Peyer's patch (tissue), 4 donors: ENCODE measurements at places on chromosomes 1 and 21. TPM values are rescaled to one million over a fixed set of nuclear protein-coding genes. Genes with fewer than 3 reads are reported as not detected.

Gene TTLL7
- 1.2 TPM for total RNA-seq

Gene SPRR1A
- total RNA-seq: not detected

Gene MYOG
- not detected for total RNA-seq

Gene CFHR2
- total RNA-seq: not detected

- H3K27me3 ChIP-seq: no peaks in the 10 kb centered on the region
- DNase-seq: no peak
- no peak overlapping the region for H3K4me3 ChIP-seq
- no peak overlapping the region for H3K27ac ChIP-seq
- H3K36me3 ChIP-seq: no peaks in the 10 kb centered on the region
- H3K4me1 ChIP-seq: no peaks in the 10 kb centered on the region
Measured at GRCh38 chr1:108843390-108844137, 13.3 kb downstream of the AKNAD1 start.

DNA sequence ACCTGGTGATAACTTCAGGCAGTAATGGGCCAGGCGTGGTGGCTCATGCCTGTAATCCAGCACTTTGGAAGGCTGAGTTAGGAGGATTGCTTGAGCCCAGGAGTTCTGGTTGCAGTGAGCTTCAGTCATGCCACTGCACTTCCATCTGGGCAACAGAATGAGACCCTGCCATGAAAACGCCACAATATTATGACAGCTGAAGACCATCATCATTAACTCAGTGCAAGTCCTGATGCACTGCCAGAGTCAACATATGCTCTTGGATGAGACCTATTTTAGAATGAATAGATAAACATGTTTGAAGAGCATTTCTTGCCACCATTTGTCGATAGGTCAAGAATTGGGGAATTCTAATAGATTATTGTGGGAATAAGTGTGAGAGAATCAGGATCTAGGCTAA, 26.4 kb downstream of the HENMT1 start:
- H3K4me3 ChIP-seq: no peak overlapping the region
- H3K27ac ChIP-seq: no peak overlapping the region
- no peaks in the 10 kb centered on the region for H3K27me3 ChIP-seq
- no peak for DNase-seq
- H3K4me1 ChIP-seq: no peaks in the 10 kb centered on the region

GRCh38 chr1:158107916-158108315, 72.8 kb upstream of the CD1D start:
- no peaks in the 10 kb centered on the region for H3K27me3 ChIP-seq
- H3K4me1 ChIP-seq: peaks cover 1% of the 10 kb centered on the region
- no peak overlapping the region for H3K4me3 ChIP-seq
- no peaks in the 10 kb centered on the region for H3K36me3 ChIP-seq
- H3K27ac ChIP-seq: no peak overlapping the region

DNA sequence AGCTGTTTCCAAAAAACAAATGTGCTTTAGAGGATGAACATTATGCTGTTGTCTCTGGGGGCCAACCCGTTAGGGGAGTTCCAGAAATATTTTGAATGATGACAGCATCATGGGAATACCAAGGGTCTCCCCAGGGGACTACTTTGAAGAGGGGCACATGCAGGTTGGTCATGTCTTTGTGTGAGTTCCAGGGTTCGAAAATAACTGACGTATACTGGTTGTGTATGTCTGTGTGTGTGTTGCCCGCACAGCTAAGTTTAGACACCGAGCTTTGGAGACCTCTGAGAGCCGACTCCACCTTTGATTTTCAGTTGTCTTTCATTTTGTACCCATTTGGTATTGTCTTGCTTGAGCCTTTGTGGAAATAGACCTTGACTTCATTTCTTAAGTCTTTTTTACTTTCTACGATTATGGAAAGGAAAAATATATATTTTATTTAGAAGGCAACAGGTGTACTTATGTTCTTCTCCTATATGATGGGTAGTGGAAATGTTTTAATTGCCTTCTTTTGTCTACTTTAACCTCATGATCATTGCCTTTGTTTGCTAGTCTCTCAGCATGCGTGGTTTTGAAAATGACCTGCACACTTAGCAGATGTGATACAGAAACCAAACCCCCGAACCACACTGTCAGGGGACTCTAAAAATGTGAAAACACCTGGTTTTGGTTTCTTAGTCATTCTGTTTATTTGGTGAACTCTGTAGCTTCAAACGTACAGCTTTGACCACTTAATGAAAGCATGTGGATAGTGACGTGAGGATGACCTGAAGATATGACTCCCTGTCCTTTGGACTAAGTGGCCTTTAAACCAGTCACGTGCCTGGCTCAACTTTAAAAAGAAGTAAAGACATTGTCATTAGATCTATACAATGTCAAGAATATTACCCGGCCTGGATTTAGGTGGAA, 56.5 kb downstream of the GALNT2 start:
- peak overlapping the region; percentile 50 for H3K27ac ChIP-seq
- no peak for DNase-seq
- peaks cover 5% of the 10 kb centered on the region for H3K4me1 ChIP-seq
- no peaks in the 10 kb centered on the region for H3K27me3 ChIP-seq
- H3K4me3 ChIP-seq: no peak overlapping the region
- no peaks in the 10 kb centered on the region for H3K36me3 ChIP-seq

Gene RAB7B
- total RNA-seq: not detected

DNA sequence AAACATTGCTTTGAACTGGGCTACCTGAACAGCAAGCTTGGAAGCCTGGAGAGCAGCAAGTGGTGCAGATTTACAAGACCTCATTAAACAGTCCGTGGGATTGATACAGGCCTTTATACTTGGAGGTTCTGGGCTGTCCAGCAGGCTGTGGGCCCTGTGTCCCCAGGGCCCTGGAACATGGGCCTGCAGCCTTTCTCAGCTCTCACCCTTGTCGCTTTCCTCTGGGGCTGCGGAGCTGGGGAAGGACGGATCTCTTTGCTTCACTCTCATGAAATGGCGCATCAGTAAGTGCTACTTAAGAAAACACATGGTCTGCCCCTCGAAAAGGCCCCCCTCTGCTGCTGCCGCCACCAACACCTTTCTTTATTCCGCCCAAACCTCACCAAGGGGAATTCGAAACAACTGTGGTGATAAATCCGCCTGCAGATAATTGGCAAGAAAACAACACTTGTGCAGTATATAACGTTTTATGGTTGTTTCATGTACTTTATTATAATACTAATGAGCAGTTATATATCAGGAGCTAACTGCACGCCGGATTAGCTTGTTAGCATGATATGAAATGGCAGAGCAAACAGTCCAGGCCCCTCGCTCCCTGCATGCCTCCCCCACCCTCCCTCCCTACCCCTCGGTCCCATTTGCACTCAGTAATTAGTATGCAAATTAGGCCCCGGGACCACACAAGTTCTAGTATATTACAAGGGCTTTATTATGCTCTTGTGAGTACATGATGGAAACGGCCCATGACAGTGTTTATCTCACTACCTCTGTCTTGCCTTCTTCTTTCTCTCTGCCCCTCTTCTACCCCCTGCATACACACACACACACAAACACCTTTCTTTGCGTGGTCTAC, 131.5 kb downstream of the RNF220 start:
- no peaks in the 10 kb centered on the region for H3K4me1 ChIP-seq
- no peaks in the 10 kb centered on the region for H3K36me3 ChIP-seq
- no peak for DNase-seq

Gene FMO5
- total RNA-seq: 141 TPM

GRCh38 chr21:45303751-45304475, 16.2 kb upstream of the POFUT2 start:
- H3K27me3 ChIP-seq: no peaks in the 10 kb centered on the region
- DNase-seq: no peak
- no peaks in the 10 kb centered on the region for H3K36me3 ChIP-seq
- no peak overlapping the region for H3K4me3 ChIP-seq

DNA sequence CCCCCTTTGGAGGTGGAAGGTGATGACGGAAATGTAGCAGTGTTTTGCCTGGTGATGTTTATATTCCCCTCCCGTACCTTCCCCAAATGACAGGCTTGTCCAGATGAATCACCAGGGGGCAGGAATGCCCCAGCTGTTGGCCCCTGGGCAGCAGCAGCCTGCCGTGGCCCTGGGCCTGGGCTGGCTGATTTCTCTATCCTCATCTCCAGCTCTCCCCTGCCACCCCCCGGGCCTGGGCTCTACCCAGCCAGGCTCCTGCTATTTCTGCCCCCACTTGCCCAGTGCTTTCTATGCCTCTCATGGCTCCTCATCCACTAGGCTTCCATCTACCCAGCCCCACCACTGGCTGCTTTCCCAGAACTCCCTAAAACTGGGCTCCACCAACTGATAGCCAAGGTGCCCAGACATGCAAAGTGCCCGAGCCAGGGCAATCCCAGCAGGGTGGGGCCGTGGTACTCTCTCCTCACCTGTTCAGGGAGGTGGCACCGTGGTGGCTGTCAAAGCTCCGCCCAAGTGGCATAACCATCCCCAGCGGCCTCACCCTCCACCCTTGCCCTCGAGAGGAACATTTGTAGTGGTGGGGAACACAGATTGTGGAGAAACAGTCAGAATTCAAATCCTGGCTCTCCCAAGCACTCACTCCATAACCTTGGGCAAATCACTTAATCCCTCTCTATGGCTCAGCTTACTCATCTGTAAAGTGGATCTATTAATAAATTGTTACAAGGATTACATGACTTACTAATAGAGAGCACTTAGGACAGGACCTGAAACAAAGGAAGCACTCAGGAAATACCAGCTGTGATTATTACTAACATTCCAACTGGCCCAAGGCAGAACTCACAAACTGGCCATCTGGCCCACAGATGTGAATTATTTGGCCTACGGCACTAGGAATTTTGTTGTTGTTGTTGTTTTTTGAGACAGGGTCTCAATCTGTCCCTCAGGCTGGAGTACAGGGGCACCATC, 12.8 kb upstream of the ECE1 start:
- peaks cover 64% of the 10 kb centered on the region for H3K4me1 ChIP-seq
- H3K4me3 ChIP-seq: no peak overlapping the region
- H3K27ac ChIP-seq: peak overlapping the region; percentile 10

Gene CELF3
- total RNA-seq: 6.4 TPM

DNA sequence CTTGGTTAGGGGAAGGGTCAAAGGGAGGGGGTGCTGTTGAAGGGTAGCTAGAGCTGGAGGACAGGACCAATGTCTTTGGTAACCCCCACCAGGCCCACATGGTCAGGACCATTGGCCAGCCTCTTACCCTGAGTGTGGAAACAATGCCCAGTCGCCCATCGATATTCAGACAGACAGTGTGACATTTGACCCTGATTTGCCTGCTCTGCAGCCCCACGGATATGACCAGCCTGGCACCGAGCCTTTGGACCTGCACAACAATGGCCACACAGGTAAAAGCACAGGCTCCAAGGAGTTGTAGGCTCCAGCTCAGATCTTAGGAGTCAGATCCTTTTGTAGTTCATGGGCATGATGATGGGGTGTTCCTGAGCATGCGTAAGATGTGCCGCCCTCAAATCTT, 3.8 kb downstream of the CA14 start:
- H3K36me3 ChIP-seq: no peaks in the 10 kb centered on the region
- no peaks in the 10 kb centered on the region for H3K27me3 ChIP-seq
- H3K4me1 ChIP-seq: no peaks in the 10 kb centered on the region
- no peak for DNase-seq

Gene AADACL3
- total RNA-seq: not detected

DNA sequence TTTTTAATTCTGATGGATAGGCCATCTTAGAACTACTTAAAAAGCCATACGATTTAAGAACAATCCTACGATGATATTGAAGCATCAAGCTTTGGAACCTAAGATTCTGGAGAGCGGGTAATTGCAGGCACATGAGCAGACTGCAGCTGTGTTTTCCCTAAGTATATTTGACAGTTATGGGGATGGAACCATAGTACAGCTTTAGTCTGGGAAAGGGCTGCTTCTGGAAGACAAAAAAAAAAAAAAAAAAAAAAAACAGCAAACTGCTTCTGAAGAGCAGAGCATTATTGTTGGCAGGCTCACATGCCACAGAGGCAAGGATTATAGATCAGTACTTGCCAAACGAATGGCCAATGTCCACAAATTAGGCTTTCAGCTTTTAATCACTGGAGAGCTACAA, 1618.7 kb downstream of the AMY1C start:
- DNase-seq: no peak
- no peaks in the 10 kb centered on the region for H3K4me1 ChIP-seq
- H3K27me3 ChIP-seq: no peaks in the 10 kb centered on the region
- H3K36me3 ChIP-seq: no peaks in the 10 kb centered on the region
- no peak overlapping the region for H3K27ac ChIP-seq
- no peak overlapping the region for H3K4me3 ChIP-seq

DNA sequence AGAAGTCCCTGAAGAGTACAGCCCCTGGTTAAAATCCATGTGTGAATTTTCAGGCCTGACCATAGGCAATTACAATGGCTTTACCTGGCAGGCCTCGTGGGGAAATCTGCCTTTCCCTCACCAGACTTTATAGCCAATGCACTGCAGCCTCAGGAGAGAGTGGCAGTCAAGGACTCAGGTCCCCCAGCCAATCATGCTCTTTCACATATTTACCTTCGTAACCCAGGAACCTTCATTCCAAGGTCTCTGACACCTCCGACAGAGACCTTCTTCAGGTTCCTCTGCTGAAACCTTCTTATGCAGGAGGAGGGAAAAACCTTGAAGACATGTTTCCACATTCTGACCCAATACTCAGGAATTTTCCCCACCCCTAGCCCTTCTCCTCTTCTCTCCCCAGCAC, 118.9 kb downstream of the FASLG start:
- no peaks in the 10 kb centered on the region for H3K36me3 ChIP-seq
- H3K4me3 ChIP-seq: no peak overlapping the region
- H3K4me1 ChIP-seq: no peaks in the 10 kb centered on the region
- DNase-seq: no peak
- no peak overlapping the region for H3K27ac ChIP-seq
- no peaks in the 10 kb centered on the region for H3K27me3 ChIP-seq

- H3K27ac ChIP-seq: no peak overlapping the region
- no peak overlapping the region for H3K4me3 ChIP-seq
- H3K36me3 ChIP-seq: no peaks in the 10 kb centered on the region
- no peaks in the 10 kb centered on the region for H3K27me3 ChIP-seq
Measured at GRCh38 chr1:239348635-239349353, 37.6 kb upstream of the CHRM3 start.

DNA sequence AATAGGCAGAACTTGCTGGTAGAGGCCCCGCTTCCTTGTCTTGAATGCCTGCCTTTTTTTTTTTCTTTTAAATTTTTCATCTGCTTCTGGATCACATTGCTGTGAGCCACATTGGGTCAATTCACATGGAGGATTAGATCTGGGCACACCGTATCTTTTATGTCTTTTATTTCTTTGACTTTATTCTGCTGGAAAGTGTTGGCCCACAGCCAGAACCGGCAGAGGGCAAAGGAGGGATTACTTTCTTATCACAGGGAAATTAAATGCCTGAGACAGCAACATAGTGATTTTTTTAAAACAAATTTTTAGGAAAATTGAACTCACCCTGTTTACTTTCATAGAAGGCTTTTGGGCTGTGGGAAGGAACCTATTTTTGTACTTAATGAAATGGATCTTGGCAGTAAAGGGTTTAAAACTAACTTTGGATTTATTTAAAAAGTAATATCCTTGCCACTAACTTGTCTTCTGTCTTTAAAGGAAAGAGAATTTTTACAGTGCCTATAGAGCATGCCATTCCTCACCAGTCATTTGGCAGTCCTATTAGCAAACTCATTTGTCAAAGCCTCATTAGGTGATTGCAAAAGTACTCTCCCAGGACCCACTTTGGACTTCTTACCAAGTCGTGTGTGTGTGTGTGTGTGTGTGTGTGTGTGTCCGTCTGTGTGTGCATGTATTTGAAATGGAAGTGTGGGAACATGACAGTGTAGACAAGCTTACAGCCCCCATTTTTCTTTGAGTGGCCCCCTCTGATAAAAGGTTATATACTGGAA, 68.4 kb downstream of the ST6GALNAC3 start:
- DNase-seq: no peak
- H3K36me3 ChIP-seq: no peaks in the 10 kb centered on the region
- H3K4me1 ChIP-seq: no peaks in the 10 kb centered on the region
- H3K27me3 ChIP-seq: no peaks in the 10 kb centered on the region
